ENCODE measurements at places on chromosomes 3 and 15. TPM values are rescaled to one million over a fixed set of nuclear protein-coding genes. Genes with fewer than 3 reads are reported as not detected.

- DNase-seq, result no peak
Measured at GRCh38 chr15:67680641-67681040, 138.1 kb downstream of the MAP2K5 start.

GRCh38 chr3:65422154-65422553 is 616.6 kb downstream of the MAGI1 start:
- no peak for DNase-seq

DNA sequence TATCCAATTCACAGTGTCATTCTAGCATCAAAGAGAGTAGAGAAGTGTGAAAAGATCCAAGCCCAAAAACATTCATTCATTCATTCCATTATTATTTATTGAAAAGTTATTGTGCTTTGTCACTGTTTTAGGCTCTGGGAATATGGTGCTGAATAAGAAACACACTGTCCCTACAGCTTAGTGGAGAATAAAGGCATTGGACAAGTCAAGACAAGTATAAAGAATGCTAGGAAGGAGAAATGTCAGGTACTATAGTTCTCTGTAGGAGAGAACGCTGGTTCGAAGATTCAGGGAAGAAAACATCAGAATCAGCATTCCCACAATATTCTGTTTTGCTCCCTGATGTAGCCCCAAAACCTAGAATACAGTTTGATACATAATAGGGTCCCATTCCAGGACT is 128.8 kb upstream of the CHRM5 start:
- no peak for DNase-seq

DNA sequence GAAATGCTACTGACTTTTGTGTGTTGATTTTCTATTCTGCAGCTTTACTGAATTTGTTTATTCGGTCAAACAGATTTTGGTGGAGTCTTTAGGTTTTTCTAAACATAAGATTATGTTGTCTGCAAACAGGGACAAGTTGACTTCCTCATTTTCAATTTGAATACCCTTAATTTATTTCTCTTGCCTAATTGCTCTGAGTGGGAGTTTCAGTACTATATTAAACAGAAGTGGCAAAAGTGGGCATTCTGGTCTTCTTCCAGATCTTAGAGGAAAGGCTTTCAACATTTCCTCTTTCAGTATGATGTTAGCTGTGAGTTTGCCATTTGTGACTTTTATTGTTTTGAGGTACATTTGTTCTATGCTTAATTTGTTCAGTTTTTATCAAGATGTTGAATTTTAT is 268.5 kb downstream of the WNT5A start:
- no peak for DNase-seq

- DNase-seq, result no peak
Measured at GRCh38 chr3:41653571-41654239, 308.2 kb downstream of the ULK4 start.

DNA sequence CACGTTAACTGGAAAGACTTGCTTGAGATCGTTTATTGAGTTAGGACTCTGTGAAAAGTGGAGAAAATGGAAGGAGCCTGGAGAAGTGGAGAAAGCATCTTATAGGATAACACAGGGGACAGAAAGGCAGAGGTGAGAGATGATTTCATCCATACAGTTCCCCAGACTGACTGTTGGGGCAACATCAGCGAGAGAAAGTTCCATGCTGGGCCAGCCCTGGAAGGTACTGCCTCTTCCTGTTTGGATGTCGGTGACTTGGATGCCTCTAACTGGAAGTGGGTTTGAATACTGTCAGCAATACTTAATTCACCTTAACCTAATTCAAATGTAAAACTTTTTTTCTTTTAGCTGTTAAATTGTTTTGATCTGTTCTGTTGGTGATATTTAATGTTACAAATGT is 32.3 kb downstream of the ATP13A5 start:
- DNase-seq, result no peak

DNA sequence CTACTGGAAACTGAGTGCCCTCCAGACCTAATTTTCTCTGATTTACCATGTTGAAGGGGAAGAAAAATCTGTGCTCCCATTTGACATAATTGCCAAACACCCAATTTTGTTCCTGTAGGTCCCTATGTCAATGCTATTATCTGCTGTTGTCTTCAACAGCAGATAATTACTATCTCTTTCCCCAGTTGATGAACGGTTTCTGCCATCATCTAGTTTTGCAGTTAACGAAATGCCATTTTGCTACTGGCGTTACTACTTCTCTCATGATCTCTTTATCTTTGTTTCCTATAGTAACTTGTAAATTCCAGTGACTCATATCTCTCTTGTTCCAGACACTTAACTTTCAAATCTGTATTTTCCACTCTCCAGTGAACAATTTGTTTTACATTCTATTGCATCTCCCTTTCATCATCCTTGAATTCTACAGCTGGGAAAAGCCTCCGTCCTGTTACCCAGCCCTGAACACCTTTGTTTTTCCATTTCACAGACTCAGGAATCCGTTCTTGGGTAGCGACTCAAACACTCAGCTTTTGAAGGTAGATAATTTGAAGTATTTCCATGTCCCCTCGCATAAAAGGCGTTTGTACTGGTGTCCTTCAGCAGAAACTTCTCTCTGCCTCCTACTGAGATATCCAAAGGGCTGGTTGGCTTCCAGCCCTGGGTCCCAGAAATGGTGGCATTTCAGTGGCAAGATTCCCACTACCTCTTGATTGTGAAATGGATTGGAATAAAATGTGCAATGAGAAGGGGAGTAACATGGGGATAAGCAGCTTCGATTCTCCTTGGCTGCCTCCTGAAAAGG is 111.7 kb downstream of the FOXB1 start:
- DNase-seq, result no peak

- no peak for DNase-seq
Measured at GRCh38 chr3:8156138-8156537, 345.5 kb upstream of the LMCD1 start.

- no peak for DNase-seq
Measured at GRCh38 chr3:170178651-170179050, 2.9 kb downstream of the PHC3 start.

GRCh38 chr3:134496471-134497071 is 10.7 kb downstream of the CEP63 start:
- no peak for DNase-seq

GRCh38 chr3:166527325-166527724 is 690.1 kb upstream of the BCHE start:
- peak; percentile 17 for DNase-seq

DNA sequence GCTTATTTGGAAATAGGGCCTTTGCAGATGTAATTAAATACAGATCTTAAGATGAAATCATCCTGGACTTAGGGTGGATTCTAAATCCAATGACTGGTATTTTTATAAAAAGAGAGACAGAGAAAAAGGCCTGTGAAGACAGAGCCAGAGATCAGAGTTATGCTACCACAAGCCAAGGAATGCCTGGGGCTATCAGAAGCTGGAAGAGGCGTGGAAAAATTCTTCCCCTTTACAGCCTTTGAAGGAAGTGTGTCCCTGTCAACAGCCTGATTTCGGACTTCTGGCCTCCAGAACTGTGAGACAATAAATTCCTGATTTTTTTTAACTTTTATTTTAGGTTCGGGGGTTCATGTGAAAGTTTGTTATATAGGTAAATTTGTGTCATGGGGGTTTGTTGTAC is 154.1 kb upstream of the CADPS start:
- DNase-seq, result no peak

- no peak for DNase-seq
Measured at GRCh38 chr3:102098130-102098885, 249.0 kb downstream of the NFKBIZ start.

DNA sequence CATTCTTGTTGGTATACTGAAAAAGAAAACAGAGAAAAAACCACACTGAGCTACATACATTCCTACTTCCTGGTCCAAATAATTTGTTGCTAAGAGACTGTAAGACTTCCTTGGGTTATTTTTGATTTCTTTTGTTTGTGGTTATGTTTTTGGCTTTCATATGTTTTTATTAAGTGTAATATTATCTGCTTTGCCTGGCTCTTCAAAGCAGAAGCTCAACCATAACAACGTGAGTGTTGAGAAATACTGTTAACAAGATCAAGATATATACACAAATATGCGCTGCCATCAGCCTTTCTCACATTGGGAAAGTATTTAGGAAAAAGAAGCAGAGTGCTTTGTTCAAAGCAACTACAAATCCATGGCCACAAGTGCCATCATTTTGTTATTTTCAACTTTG is 556.2 kb upstream of the CBLB start:
- no peak for DNase-seq

GRCh38 chr15:58611731-58612676 is 137.5 kb downstream of the ADAM10 start:
- no peak for DNase-seq

DNA sequence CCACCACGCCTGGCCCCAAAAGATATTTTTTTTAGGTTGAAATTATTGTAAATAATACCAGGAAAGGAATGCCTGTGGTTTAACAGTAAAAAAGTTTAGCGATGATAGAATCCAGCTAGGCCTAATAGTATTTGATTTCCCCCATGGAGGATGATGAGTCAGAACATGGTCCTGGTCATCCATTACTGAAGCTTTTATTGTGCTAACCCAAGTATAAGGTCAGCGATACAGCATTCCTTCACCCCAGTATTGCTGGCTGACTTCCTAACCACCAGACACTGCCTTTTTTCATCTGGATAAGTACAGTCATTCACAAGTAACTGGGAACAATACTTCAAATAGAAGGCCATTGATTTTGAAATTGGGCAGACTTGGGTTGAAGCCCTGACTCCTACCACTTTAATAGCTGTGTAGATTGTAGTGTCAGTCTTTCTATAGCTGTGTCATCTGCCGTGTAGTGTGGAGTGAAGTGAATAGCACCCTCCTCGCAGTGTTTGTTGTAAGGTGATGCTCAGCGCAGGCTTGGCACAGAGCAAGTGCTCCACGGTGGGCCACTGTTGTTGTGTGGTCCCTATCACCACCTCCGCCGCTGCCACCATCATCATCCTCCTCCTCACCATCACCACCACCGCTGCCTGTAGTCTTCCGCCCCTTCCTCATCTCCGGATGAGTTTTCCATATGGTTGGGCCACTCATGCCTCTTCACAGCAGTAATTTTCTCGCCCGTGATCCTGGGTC is 436.0 kb upstream of the TPM1 start:
- no peak for DNase-seq

GRCh38 chr3:10248184-10248983 is at the start of gene TATDN2:
Gene TATDN2, plus strand, starts transcription at chr3:10248459. Its CDS starts 742 bp downstream, at chr3:10249201.
- DNase-seq, result peak; percentile 94

DNA sequence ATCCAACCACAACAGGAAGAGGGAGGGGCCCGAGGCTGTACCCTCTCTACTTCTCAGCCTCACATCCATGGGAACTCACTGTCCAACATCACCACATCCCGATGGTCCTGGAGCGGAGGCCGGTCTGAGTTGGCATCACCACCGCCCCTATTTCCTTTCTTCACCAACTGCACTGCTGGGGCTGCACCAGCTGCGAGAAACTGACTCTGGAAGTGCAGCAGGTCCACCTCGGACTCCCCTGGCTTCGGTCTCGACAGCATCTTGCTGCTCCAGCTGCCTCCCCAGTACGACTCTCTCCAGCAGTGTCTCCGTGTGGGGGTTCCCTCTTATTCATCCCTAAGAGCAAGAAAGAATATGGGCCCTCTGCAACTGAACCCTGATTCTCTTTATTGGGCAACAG is 7.2 kb downstream of the RPAP1 start:
- no peak for DNase-seq

GRCh38 chr3:47772788-47773187 is 8.9 kb downstream of the SMARCC1 start:
- DNase-seq, result no peak

DNA sequence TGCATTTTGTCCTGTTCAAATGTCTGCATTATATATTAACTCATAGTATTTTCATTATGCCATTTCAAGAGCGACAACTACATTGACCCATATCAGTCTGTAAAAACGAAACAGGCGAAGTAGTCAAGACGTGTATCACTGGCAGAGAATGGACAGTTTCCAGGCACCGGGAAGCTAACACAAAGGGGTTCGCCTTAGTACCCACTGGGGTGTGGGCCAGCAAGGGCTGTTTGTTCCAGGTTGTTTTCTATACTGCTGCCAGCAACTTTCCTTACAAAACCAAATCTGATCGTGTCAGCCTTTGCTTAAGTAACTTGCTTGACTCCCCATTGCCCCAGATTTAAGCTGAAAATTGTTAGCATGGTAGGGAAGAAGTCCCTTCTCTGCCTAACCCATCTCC is 87.1 kb downstream of the CGNL1 start:
- DNase-seq, result no peak

GRCh38 chr3:151268267-151269235 is 9.8 kb downstream of the P2RY14 start:
- DNase-seq, result no peak

DNA sequence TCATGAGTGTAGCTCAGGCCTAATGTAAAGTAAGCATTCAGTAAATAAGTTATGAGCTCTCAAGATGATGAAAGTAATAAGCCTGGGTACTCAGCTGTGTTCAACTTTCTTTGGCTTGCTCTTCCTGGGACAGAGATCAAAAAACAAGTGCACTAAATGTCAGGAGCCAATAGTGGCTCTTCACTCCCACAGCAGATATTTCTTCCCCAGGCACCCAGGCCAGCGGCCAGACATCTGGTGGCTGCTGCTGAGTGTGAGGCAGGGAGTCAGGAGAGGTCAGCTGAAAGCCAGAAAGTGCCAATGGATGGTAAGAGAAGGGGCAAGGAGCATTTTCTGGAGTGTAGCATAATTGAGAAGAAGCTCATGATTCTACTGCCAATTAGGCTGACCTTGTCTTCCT is 18.2 kb upstream of the ITGA11 start:
- DNase-seq, result no peak

DNA sequence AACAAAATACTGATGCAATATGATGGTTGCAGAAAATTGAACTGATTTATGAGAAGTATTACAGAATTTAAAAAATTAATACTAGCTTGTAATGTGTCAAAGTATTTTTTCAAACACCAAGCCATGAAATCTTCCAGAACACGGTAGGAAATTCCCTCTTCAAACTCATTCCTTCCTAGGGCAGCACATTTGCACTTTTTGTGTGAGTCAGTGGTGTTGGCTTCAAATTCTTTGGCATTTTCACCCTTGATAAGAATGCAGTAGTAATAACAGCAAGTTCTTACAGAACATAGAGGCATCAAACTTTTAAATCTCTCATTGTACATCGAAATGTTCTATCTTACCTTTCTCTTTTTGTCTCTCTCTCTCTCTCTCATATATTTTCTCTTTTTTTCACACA is 191.8 kb downstream of the CGGBP1 start:
- DNase-seq, result no peak

- no peak for DNase-seq
Measured at GRCh38 chr3:130779031-130779430, 32.4 kb upstream of the PIK3R4 start.

The SOX2 gene
- 0.10 TPM for polyA plus RNA-seq

The ARPIN gene
- polyA plus RNA-seq, result 13.8 TPM

The CFAP91 gene
- polyA plus RNA-seq, result 0.56 TPM

The ACAD9 gene
- polyA plus RNA-seq, result 22.7 TPM

The DUOXA2 gene
- polyA plus RNA-seq, result not detected

The THSD4 gene
- polyA plus RNA-seq, result 21.8 TPM

The FES gene
- 12.6 TPM for polyA plus RNA-seq

The FAM3D gene
- polyA plus RNA-seq, result not detected

The WDR53 gene
- polyA plus RNA-seq, result 10.4 TPM

The DNAH1 gene
- 5.6 TPM for polyA plus RNA-seq

The ANKRD34C gene
- polyA plus RNA-seq, result not detected

The NR2E3 gene
- polyA plus RNA-seq, result 7.4 TPM

The ARPP21 gene
- polyA plus RNA-seq, result 219 TPM
